Eye (tissue), 1 donor: ENCODE measurements at places on chromosomes 2 and 18.

DNA sequence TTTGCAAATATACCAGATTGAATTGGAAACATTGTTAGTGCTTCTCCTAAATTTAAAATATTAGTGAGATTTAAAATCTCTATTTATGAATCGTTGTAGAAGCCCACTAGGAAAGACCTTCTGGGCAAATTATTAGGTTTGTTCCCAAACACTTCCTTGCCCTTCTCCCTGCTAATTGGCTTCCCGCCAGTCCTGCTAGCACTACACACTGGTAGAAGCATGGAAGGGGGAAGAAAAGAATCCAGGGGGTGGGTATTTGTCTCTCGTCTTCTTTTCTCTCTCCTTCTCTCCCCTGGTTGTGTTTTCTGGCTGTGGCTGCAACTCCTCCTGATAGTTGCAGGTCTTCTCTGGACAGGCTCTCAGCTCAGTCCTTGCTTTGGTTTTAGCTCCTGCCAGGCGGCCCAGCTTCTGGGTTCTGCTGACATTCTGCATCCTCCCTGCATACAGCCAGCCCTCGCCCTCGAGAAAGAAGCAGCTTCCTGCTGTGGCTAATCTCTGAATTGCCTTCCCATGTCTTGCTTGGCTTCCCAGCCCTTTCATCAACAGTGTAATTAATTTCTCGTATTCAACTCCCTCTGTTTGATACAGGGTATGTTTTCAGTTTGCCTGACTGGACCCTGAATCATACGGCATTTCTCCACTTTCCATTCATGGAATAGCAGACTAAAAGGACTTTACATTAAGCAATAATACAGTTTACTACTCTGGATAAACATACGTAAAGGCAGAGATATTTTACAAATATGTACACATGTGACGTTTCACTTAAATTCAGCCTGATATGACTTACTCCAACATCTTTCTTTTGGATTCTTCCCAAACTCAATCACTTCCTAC, 6.9 kb upstream of the PARD3B start:
- peak; percentile 73 for DNase-seq

DNA sequence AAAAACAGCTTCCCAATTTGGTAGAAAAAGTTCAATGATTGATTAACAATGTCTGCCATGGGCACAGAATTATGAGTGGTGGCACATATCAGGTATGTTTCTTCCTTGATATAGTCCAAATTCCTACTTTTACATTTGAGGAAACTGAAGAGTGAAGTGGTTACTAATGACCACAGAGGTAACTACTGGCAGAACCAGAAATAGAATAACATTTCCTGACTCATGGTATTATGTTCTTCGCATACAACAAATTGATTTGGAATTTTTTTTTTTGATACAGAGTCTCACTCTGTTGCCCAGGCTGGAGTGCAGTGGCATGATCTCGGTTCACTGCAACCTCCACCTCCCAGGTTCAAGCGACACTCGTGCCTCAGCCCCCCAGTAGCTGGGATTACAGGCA, 6.0 kb upstream of the NFE2L2 start:
- DNase-seq, result no peak

- no peak for DNase-seq
Measured at GRCh38 chr18:9418047-9418690, 57.1 kb upstream of the RALBP1 start.

- no peak for DNase-seq
Measured at GRCh38 chr18:56937874-56938430, 208.9 kb upstream of the BOD1L2 start.

DNA sequence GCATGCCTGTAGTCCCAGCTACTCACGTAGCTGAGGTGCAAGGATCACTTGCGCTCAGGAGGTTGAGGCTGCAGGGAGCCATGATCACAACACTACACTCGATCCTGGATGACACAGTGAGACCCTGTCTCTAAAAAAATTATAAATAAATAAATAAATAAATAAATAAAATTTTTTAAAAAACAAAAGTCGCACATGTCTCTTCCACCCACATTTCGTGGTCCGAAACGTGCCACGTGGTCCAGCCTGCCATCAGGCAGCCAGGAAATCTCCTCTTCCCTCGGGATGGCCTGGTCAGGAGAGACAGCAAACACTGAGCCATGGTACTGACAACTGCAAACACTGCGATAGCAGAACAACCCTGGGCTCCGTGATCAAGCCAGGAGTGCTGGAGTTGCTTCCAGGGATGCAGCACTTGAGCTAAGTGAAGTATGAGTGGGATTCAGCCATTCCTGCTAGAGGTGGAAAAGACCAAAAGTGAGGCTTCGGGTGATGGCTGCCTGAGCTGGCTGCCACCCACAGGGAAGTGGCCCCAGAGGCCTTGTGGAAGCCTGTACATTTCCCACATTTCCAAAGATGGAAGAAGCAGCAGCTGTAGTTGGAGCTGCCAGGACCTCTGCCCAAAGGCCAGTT, 193.1 kb downstream of the SMAD2 start:
- no peak for DNase-seq

GRCh38 chr2:3349211-3349693, 28.4 kb downstream of the EIPR1 start:
- no peak for DNase-seq

- peak; percentile 11 for DNase-seq
Measured at GRCh38 chr2:150644298-150645067, 157.0 kb upstream of the RND3 start.

GRCh38 chr2:42800981-42801380, 8.6 kb upstream of the HAAO start:
- no peak for DNase-seq

- DNase-seq, result peak; percentile 71
Measured at GRCh38 chr2:38740851-38741731, 10.1 kb downstream of the SRSF7 start.

GRCh38 chr2:179460181-179460929, 195.7 kb upstream of the SESTD1 start:
- no peak for DNase-seq

DNA sequence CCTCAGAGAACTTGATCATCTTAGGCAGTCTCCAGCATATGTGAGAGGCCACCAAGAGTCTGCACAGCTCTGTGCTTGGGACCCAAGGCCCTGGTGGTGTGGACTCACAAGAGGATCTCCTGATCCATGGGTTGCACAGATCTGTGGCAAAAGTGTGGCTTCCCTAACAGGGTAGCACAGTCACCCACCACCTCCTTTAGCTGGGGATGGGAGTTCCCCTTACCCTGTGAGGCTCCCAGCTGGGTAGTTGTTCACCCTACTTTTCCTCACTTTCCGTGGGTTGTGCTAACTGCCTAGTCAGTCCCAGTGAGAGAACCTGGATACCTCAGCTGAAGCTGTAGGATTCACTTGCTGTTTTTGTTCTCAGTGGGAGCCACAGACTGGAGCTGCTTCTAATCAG, 123.7 kb downstream of the FTCDNL1 start:
- DNase-seq, result no peak

GRCh38 chr2:239018271-239019182, 170.6 kb downstream of the TWIST2 start:
- DNase-seq, result no peak

- DNase-seq, result peak; percentile 29
Measured at GRCh38 chr2:217160978-217161973, 301.4 kb upstream of the TNP1 start.

DNA sequence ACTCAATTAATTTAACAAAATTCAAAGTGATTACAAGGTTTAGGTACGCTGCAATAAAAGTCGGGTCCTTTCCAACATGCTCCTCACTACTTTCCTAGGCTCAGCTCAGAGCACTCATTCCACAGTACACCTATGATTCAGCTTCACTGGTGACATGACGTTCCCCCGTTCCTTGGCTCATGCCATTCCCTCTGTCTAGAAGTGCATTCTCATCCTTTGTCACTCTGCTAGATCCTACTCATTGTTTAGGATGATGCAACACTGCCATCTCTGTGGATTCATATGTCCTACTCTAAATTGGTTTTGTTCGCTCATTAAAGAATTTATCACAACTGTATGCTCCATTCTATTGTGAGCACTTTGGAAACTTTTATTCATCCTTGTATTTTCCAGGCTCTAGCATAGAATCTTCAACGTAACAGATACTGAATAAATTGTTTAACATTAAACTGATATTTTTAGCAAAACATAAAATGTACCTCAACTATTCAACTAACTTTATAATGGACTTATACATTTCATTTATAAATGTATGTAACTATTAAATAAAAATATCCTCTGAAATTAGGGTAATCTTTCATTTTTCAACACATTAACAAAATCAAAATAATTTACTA, 78.6 kb downstream of the FAM228A start:
- no peak for DNase-seq
